ENCODE measurements at places on chromosomes 1 and 21.

DNA sequence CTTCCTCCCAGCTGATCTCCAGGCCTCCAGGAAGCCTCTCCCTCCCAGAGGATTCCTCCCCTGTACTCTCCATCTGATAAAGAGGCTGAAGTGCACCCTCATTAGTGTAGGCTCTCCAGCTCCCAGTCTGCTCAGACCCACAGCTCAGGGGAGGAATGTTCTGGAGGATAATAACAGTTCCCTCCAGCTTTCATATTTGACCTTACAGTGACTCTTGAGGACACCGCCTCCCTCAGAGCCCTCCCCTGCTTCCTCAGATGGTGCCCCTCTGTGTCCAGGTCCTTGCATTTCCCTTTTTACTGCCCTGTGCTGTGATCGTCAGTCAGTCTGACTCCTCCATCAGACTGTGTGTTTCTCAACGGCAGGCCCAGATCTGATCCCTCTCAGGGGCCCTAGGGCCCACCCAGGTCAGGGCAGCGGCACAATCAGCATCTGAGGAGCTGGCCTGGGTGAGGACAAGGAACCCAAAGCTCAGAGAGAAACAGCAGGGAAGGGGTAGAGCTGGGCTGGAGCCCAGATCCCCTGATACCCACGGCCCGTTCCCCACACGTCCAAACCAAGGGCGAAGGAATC is 1.1 kb upstream of the SHISAL2A start:
- no peak for DNase-seq

DNA sequence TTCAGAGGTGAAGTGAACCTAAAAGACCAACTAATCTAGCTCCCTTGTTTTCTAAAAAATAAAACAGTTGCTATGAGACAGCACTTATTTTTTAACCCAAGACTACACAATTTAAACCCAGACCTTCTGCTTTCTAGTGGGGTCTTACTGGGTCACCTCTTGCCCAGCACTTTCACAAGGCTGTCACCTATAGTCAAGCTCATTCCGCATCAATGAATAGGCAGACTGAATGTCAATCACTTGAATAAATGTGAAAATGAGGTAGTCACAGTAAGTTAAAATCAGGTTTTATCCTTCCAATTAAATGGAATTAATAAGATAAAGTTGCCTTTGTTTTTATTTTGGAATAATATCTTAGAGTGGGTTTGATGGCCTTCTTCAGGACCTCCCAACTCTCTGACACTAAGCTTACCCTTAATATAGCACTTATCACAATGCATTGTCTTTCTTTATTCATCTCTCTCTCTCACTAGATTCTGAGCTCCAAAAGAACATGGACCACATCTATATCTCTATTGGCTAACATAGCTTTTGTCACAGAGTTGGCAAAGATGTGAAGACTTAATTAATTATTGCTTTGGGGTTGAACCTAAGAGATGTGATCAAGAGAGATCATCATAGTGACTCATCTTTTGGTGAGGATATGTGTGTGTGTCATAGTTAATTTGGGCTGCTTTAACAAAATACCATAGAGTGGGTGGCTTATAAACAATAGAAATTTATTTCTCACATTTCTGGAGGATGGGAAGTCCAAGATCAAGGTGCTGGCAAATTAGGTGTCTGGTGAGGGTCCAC is 248.7 kb upstream of the DAB1 start:
- DNase-seq = no peak

DNA sequence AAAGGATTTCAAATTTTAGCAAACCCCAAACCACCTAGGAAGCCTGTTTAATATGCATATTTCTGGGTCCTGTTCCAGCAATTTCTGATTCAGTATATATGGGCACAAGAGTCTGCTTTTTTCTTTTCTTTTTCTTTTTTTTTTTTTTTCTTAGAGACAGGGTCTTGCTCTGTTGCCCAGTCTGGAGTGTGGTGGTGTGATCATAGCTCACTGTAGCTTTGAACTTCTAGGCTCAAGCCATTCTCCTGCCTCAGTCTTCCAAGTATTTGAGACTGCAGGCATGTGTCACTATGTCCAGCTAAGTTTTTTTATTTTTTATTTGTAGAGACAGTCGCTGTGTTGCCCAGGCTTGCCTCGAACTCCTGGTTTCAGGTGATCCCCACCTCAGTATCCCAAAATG is 34.8 kb downstream of the CCDC18 start:
- no peak for DNase-seq

GRCh38 chr1:227086636-227087035 is 146.5 kb downstream of the COQ8A start:
- DNase-seq = no peak

- DNase-seq = no peak
These were observed 41.9 kb downstream of the CHML start for GRCh38 chr1:241598249-241598648.

GRCh38 chr1:98077691-98078090 is 156.9 kb upstream of the DPYD start:
- DNase-seq = no peak

GRCh38 chr21:42051788-42052187 is 19.3 kb upstream of the UMODL1 start:
- DNase-seq = peak; percentile 96

GRCh38 chr21:20329636-20330035 is 668.6 kb upstream of the NCAM2 start:
- DNase-seq = peak; percentile 82

- no peak for DNase-seq
These were observed 15.1 kb upstream of the PADI3 start for GRCh38 chr1:17233675-17234320.

- DNase-seq = no peak
These were observed 1.3 kb upstream of the KRTAP10-12 start for GRCh38 chr21:44695641-44696040.

- peak; percentile 13 for DNase-seq
These were observed 33.2 kb downstream of the RHOU start for GRCh38 chr1:228768355-228769000.

DNA sequence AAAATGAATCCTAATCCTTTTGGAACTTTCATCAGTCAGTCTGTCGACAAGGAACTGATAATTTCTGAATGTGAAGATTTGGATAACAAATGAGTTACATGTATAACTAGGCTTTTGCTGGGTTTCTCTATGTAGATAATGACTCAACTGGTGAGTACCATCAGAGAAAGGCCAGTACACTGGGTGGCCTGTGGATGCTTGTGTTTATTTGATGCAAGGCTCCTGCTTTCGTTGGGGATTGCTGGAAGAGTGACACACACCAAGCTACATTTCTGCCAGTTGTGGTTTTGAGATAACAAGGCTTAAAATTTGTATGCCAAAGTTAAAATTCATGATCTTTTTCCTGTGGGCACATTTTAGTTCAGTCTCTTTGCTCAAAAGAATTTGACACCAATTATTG is 115.7 kb upstream of the UBE2U start:
- DNase-seq = no peak

DNA sequence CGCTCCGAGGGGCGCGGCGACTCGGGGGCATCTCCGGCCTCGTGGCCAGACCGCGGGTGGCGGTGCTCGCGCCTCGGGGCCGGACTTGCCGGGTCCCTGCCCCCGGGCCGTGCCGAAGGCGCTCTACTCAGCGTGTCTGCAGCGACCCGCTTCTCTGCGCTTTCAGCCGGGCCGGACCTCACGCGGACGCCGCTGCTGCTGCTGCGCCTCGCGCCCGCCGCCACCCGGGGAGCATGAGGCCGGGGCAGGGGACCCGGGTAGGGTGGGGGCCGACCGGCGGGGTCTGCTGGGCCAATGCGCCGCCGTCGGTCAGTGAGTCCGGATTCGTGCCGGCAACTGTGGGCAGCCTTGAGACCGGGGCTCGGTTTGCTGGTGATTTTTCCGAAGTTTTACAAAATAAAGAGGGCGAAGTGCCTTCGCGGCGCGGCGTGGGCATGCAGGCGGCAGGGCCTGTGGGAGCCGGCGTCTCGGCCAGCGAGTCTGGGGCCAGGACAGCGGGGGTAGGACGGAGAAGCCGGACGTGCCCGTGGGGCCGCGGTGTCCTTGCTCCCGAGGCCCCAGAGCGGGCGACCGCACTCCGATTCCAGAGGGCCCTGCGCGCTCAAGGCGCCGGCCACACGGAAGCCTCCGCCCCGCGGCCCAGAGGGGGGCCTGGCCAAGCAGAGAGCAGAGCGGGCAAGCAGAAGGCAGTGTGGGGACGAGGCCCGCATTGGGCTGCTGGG is 749 bp downstream of the FAM163A start:
- no peak for DNase-seq
